ENCODE measurements at places on chromosomes 6 and 20. TPM values are rescaled to one million over a fixed set of nuclear protein-coding genes. Genes with fewer than 3 reads are reported as not detected.

MOG gene
- total RNA-seq, result not detected

MCHR2 gene
- not detected for total RNA-seq

IFT52 gene
- total RNA-seq, result 46.3 TPM

PXDC1 gene
- 46.7 TPM for total RNA-seq

NKAIN4 gene
- 4.4 TPM for total RNA-seq

DEFB124 gene
- not detected for total RNA-seq

DNA sequence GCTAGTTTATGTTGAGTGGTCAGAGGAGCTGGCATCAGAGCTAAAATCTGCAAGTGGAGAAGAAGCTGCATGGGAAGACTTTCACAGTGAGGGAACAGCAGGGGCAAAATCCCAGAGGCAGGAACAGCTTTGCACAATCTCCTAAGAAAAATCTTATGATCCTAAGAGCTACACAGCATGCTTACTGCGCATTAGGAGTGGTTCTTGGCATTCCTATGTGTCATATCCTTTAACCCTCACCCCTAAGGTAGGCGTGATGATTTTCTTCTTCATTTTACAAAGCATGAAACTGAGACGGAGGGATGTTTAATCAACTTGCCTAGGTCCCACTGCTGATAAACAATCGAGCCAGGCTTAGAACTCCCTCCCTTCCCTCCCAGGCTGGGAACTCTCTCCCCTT lies 313.6 kb upstream of the SULF2 start:
- no peak for DNase-seq

GRCh38 chr6:41581381-41581991 lies 35.3 kb downstream of the FOXP4 start:
- DNase-seq, result peak; percentile 80

DNA sequence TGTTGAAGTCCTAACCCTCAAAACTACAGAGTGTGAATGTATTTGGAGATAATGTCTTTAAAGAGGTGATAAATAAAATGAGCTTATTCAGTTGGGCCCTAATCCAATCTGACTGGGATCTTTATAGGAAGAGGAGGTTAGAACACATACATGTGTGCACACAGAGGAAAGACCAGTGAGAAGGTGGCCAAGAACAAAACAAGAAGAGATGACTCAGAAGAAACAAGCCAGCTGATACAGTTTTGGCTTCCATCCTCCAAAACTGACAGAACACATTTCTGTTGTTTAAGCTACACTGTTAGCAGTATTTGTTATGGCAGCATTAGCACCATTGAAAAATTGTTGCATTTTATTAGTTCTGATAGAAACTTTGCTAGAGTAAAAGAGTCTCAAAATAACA lies 609.3 kb upstream of the IMPG1 start:
- no peak for DNase-seq

DNA sequence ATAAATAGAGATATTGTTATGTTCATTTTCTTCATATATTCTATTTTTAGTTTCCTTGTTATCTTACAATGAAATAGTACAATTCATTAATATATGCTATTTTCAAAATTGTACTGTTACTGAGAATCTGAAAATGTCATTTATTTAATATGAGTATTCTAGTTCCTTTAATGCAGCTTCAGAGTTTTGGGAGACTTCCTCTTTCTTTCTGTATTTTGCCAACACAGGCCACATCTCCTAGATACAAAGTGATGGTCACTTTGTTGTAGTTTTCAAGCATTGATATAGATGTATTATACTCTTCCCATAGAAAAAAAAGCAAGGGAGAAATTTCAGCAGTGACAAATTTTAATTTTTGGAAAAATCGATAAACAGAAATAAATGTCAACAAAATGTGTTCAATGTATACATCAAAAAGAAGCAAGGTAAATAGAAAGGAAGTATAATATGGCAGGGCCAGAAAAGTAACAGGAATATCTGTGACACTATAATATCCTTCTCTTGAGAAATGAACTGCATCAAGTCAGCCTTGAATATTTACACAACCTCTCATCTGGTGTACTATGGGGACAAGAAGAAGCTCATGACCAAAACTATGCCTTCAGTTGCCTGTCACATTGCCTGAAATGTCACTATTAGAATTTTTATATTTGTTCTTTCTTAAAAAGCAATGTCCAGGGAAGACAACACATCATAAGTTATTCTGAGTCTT lies 396.0 kb downstream of the TBC1D32 start:
- DNase-seq, result no peak

- no peak for DNase-seq
These were observed 111.8 kb downstream of the HAO1 start for GRCh38 chr20:7828437-7828836.
